ENCODE measurements at places on chromosomes 12 and 14.
A peak's percentile ranks its signal among the peaks of the same experiment; 100 is the strongest.

DNA sequence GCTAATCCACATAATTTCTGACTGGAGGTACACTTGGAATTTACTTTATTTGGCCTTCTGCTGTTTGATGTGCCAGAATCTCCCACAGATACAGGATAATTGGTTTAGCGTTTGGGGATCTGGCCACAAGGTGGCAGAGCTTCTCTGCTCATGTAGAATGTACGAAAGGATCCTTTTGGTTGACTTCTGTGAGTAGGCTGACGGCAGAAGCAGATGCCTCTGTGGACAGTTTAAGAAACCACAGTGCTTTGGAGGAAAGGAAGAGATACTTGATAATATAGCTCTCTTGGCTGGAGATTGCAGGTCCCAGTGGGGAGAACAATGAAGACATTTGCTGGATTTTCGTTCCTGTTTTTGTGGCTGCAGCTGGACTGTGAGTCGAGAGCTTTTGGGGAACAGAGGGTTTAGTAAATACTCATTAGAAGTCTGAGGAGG lies 75.3 kb upstream of the OR4E1 start:
- DNase-seq = no peak

DNA sequence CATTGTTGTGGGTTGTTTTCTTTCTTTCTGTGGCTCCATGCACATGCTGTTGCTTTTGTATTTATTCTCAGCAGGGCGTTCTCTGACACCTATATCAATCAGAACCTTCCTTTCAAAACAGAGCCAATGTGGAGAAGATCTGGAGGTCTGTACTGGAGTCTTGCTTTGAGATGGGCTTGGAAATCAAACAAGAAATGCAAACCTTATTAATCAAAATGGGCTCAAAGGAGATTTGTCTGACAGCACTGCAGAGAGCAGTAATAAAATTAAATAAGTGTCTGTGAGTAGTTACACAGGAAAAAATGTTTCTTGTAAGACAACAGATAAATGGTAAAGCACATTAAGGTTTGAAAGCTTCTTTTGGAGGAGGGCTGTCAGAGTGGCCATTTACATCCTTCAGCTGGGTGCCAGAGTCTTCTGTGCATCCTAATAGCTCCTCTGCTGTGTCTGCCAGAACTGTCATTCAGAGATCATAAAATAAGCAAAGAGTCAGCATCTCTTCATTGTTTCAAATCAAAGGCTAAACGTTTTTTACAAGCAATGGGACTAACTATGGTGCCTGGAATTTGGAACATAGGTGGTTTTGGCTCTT lies 414.3 kb downstream of the NAV3 start:
- no peak for DNase-seq

GRCh38 chr12:89529738-89530137 lies 3.9 kb upstream of the POC1B start:
- no peak for DNase-seq

- DNase-seq = no peak
Observed at GRCh38 chr12:127290251-127290650, 976.7 kb upstream of the TMEM132C start.

DNA sequence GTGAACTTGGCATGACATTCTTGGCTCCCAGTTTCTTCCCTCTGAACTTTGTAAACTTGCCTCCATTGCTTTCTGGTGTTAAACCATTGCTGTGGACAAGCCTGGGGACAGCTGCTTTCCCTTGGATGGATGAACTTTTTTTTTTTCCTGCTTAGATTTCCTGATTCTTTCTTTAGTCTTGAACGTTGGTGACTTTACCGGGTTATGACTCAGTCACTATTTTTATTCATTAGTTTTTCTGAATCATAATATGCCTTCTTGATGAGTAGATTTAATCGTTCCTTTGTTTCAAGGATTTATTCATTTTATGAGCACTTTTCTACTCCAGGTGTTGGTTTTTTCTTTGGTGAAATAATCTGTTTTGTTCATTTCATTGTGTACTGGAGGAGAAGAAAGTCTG lies 155.0 kb upstream of the RTL1 start:
- no peak for DNase-seq

DNA sequence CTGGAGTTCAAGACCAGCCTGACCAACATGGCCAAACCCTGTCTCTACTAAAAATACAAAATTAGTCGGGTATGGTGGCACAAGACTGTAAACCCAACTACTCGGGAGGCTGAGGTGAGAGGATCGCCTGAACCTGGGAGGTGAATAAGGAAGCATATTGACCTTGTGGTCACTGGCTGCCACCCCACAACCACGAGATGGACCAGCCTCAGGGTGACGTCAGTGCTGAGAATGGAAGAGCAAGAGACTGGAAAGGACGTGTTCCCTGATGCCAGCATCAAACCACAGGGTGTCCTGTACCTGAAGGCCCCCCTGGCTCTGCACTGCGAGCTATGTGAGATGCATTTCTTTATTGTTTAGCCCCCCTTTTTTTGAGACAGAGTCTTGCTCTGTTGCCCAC lies 45.9 kb upstream of the BDKRB2 start:
- no peak for DNase-seq

GRCh38 chr12:26539131-26539530 lies 293.9 kb downstream of the ITPR2 start:
- no peak for DNase-seq

- no peak for DNase-seq
Observed at GRCh38 chr14:65412856-65413738, 567 bp downstream of the FUT8 start.

GRCh38 chr12:2633176-2633824 lies 161.5 kb upstream of the FKBP4 start:
- no peak for DNase-seq

GRCh38 chr12:47155457-47156166 lies 75.9 kb upstream of the AMIGO2 start:
- no peak for DNase-seq

DNA sequence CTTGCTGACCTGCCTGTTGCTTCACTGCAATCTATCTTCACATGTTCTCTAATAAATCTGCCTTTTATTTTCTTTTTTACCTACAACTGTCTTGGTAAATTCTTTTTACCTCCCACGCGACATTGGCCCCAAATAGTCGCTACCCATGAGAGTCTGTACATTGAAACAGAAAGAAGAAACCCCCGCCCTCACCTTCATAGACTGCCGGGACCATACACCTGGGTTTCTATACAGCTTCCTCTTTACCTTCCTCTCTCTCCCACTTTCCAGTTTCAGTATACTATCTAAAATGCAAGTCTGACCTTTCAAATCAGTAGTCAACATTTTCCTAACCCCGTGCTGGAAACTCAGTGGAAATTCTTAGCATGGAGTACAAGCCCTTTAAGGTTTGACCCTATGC lies 4.8 kb downstream of the SLC8A3 start:
- DNase-seq = no peak

DNA sequence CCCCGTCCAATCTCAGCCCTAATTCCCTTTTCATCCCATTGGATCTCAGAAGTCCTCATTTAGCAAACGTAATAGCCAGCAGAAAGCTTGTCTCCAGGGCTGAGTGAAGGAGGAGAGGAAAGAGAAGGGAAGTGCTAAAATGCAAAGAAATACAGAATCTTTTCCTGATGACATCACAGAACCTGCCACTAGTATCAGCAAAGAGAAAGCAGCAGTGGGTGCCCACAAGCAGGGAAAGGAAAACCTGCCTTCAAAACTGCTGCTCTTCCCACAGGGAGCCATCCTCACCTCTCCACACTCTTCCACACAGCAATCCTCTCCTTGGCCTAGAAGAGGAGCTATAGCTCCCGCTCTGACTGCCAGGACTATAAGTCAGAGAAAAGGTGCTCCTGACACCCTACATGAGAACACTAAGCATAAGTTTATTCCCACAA lies 11.3 kb downstream of the MED13L start:
- DNase-seq = no peak

DNA sequence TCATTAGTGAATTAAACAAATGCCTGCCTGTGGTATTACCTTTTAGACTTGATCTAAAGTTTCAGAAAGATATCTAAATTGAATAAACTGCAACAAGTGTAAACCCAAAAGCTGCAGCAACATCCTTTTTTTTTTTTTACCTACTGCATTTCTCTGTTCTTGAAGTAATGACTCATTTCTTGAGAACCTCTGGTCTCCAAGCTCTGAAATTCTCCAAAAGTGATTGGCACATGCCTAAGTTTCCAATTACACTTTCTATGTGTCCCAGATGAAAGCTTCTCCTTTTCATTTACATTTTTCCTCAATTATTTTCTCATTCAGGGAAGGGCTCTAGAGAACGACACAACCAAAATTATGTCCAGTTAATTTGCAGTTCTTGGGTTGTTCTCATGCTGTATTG lies 435.2 kb upstream of the DCN start:
- DNase-seq = no peak

DNA sequence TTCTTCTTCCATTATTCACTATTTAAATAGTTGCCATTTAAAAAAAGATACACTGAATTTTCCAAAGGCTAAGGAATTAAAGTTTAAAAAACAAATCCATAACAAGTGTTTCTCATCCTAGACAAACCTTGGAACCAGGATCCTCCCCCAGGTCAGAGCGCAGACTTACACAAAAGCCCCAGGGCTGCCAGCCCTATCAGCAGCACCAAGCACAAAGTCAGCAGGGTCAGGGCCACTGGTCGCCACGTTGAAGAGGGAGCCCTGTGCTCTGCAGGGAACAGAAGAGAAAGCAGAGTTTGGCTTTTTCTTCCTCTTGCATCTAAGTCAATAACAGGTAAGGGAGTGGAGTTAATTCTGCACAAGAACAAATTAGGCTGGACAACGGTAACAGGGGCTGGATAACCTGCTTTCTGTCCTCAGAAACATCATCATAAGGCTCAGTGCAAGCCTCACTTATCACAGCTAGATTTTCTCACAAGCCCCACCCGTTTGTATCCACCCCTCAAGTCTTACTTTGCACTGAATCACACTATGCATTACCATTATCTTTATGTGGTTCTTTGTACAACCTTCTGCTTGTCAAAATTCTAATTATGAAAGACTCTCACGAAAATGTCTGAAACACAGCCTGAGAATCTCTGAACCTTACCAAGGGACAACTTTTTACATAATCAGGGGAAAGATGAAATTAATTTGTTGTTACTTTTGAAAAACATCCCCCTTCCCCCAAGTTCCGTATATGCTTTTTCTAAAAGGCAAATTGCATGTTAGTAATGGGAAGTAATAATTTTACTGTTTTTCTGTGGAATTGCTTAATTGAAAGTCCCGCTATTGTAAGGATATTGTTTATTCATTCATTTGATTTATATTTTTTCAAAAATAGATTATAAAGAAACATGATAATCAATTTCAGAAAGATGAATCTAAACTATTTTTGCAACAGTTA lies 9.6 kb downstream of the CLEC1A start:
- no peak for DNase-seq

GRCh38 chr12:69331909-69332684 lies 16.1 kb upstream of the LYZ start:
- DNase-seq = no peak

DNA sequence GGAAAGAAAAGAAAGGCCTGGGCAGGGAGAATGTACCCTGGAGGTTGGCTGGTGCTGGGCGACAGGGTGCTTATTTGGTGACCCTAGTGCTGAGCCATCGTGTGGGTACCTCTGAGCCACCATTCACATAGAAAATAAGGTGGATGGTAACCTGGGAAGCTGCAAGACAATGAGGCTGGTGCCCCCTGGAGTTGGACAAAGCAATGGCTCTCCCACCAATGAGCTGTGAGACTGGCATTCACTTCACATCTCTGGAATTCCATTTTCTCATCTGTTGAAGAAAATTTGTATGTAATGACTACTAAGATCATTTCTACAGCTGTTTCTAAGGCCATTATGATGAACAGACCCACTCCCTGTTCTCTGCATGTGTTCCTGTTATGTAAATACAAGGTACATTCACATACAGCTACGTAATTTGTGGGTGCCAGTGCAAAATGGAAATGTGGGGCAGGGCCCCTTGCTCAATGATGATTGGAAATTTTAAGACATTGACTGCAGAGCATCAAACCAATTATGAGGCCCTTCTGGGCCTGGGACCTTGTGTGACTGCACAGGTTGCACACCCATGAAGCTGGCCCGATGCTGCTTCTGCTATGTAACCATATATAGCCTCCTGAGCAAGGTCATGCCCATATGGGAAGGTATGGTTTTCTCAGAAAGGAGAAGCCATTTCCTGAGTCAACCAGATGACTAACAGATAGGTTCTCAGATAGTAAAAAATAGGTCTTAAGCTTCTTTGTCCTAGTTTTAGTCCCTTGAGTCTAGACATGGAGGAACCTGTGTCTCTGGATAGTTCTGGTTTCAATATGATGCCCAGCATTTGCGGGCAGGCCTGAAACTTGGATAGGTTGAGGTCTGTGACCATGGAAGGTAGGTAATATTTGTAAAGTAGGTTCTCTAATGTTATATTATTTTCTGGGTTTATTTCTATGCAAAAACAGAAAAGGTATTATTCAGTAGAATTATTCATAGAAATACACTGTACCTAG lies 63.4 kb upstream of the IGF1 start:
- no peak for DNase-seq

GRCh38 chr12:110576504-110576903 lies 6.6 kb downstream of the PPTC7 start:
- no peak for DNase-seq

DNA sequence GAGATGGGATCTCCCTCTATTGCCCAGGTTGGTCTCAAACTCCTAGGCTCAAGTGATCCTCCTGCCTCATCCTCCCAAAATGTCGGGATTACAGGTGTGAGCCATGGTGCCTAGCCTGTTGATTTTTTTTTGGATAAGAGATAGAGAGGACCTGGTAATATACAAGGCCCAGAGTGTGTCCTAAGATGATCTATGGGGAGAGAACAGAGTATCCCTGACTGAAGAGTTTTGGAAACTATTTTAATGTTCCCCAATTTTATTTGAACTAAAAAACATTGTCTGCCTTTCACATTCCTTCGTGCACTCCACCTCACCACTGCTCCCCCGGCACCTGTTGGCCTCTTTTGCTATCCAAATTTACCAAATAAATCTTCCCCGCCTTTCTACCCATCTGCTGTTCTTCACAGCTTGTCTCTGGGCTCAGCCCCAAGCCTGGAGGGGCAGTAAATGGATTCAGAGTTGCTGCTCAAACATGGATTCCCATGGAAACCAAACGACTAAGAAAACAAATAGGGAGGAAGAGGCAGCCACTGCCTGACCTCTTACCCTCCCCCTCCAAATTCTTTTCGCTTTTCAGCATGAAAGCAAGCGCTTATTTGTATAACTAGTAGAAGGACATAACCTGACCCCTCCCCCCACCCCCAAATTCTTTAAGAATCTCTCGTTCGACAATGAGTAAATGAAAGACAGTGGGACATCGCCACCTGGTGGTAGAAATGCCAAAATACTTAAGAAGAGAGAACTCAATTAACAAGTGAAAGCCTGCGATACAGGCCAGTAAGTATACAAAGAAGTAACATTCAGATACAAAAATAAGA lies 22.6 kb downstream of the OR10G3 start:
- peak; percentile 55 for DNase-seq

DNA sequence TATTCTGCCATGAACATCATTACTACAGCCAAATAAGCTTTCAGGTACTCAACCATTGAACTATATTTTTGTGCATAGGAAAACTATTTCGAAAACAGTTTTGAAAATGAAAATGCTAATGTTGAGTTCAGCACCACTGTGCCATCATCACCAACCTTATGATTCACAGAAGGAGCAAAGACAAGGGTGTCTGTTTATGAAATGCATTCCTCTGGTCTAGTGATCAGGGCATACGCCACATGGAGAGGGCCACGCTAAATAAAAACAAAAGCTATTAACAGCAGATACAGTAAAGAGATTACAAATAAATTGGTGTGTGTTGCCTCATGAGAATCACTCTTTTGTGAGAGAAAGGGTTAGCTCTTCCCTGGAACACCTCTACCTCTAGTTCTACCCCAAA lies 43.2 kb upstream of the BMAL2 start:
- no peak for DNase-seq

- no peak for DNase-seq
Observed at GRCh38 chr12:108326254-108326750, 12.8 kb downstream of the CMKLR1 start.
